ENCODE measurements at places on chromosomes 13 and 19. TPM values are rescaled to one million over a fixed set of nuclear protein-coding genes. Genes with fewer than 3 reads are reported as not detected.

ZNF17 gene
- 10.4 TPM for total RNA-seq

TBXA2R gene
- 0.92 TPM for total RNA-seq

ZMYM5 gene
- 12.8 TPM for total RNA-seq

AXL gene
- 127 TPM for total RNA-seq

PBX4 gene
- 0.55 TPM for total RNA-seq

BIVM gene
- total RNA-seq = 11.8 TPM

DPF1 gene
- 0.57 TPM for total RNA-seq

FXYD3 gene
- total RNA-seq = not detected

TSHZ3 gene
- total RNA-seq = 11.7 TPM

DHX34 gene
- 5.0 TPM for total RNA-seq

RDH8 gene
- total RNA-seq = not detected

MAMSTR gene
- total RNA-seq = 0.28 TPM

ZNF799 gene
- total RNA-seq = 1.5 TPM

LYPD5 gene
- 0.14 TPM for total RNA-seq

ZNF491 gene
- 3.0 TPM for total RNA-seq

CACNG8 gene
- total RNA-seq = 0.43 TPM

HIPK4 gene
- 0.18 TPM for total RNA-seq

WDR62 gene
- total RNA-seq = 0.55 TPM

TMEM259 gene
- total RNA-seq = 57.0 TPM

SLC8A2 gene
- 0.18 TPM for total RNA-seq

MAP4K1 gene
- total RNA-seq = 0.37 TPM

LRRC4B gene
- total RNA-seq = 0.14 TPM

RFPL4A gene
- not detected for total RNA-seq

CEACAM1 gene
- total RNA-seq = not detected

TEX29 gene
- total RNA-seq = 0.09 TPM

LCP1 gene
- 0.28 TPM for total RNA-seq

NR2F6 gene
- 37.6 TPM for total RNA-seq

CFD gene
- 61.8 TPM for total RNA-seq

RNF225 gene
- total RNA-seq = not detected

MADCAM1 gene
- 0.14 TPM for total RNA-seq

GPR12 gene
- total RNA-seq = not detected

TMED1 gene
- total RNA-seq = 53.9 TPM

SIGLEC5 gene
- not detected for total RNA-seq

KIR2DL3 gene
- total RNA-seq = not detected

ZNF701 gene
- 12.0 TPM for total RNA-seq

KIR2DL4 gene
- total RNA-seq = not detected

NR2C2AP gene
- total RNA-seq = 3.3 TPM

PRR12 gene
- 0.71 TPM for total RNA-seq

NKG7 gene
- not detected for total RNA-seq

EDDM13 gene
- total RNA-seq = not detected

Data from smooth muscle cell of bladder (primary cell).